Mesothelial cell of epicardium (in vitro differentiated cells): ENCODE measurements at places on chromosomes 11 and 22.

- DNase-seq, result no peak
Observed at GRCh38 chr11:75859614-75860013, 44.6 kb downstream of the UVRAG start.

GRCh38 chr11:13061294-13061990 lies 52.3 kb downstream of the RASSF10 start:
- DNase-seq, result no peak

- no peak for DNase-seq
Observed at GRCh38 chr22:26197425-26197824, 28.2 kb downstream of the SEZ6L start.

- DNase-seq, result no peak
Observed at GRCh38 chr22:47589271-47590250, 827.1 kb downstream of the TBC1D22A start.

GRCh38 chr11:125376117-125376516 lies 119.9 kb downstream of the FEZ1 start:
- no peak for DNase-seq

DNA sequence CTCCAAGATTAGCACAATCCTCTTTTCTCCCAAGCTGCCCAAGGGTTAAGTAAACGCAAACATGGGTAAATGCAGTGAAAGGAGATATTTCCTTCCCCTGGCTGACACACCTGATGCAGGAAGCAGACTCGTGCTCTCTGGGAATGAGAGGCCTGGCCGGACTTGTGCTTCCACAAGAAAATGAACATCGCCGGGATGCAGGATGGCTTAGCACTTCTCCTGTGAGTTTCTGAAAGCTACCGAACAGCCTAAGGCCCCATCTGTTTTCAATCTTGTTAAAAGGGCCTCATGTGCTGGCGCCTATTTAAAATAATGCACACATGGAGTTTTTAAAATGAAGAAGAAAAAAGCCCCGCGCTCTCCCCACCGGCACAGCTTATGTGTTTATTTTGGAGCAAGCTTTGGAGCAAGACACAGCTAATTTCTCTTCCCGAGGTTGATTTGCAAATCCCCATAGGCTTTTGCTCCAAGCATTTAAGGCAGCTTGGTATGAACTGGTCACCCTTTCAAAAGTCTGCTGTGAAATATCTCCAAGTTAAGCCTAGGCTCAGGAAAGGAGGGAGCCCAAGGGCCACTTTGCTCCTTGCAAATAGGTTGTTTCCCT lies 100.9 kb downstream of the SYN3 start:
- no peak for DNase-seq

- no peak for DNase-seq
Observed at GRCh38 chr22:25760294-25760693, 18.3 kb downstream of the MYO18B start.

GRCh38 chr11:65782816-65783228 lies 2.0 kb upstream of the AP5B1 start:
- no peak for DNase-seq

GRCh38 chr11:73399636-73400035 lies 23.4 kb downstream of the RELT start:
- no peak for DNase-seq

GRCh38 chr11:61800331-61801281 lies 7.9 kb downstream of the FEN1 start:
- DNase-seq, result no peak

DNA sequence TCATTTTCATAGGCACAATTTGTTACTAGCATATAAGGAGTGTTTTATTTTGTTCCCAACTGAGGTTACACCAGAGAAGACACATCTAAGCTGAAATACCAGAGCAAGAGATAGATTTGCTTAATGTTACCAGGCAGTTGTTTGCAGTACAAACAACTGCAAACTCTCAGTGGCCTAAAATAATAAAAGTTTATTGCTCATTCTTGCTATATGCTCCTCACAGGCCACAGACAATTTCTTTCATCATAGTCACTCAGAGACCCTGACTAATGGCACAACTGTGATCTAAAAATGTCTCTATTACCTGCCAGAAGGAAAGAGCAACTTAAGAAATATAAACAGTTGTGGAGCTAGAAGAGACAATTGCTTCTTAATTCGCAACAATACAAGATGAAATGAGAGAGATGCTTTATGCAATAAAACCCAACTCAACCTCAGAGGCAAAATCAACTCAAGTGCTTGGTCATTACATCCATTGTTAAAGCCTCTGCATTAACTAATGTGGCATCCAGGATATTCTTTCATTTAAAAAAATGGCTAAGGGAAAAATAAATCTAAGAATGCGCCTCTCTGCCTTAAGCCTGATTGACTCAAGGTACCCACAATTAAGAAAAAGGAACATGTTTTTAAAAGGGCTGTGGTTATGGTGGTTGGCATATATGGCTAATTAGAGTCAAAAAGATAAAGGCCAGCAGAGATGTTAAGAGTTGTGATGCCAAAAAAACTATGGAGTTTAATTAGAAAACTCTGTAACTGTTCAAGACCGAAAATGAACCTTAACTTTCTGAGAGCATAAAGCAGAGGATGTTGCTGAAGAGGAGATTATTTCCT lies 103.7 kb downstream of the CD44 start:
- no peak for DNase-seq

- DNase-seq, result peak; percentile 42
Observed at GRCh38 chr11:61627850-61628661, 47.2 kb upstream of the SYT7 start.

DNA sequence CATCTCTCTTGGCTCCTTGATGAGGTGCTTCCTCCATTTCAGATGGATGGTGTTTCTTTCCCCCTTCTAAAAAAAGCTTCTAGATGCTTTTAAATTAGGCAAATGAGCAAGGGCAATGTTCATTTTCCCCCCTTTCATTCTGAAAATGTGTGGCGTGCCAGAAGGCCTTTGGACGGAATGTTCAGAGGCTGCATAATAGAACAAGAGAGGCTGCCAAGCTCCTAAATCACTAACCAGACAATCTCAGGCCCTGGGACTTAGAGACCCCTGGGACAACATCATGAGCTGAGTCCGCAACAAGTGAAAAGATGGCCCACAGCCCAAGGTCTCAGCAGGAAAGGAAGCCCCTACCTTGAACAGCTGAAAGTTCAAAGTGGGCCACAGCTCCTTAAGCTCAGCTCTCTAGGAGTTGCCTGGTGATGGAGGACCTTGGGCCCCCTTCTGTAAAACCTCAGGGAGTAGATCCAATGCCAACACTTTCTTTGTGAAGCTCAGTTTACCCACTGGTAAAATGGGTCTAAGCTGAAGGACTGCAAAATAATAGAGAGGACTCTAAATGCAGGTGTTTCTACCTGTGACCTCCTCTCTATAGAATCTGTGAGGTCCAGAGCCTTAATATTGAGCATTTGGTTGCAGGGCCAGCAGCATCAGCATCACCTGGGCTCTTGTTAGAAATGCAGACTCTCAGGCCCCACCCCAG lies 144.0 kb downstream of the FBXO7 start:
- no peak for DNase-seq

DNA sequence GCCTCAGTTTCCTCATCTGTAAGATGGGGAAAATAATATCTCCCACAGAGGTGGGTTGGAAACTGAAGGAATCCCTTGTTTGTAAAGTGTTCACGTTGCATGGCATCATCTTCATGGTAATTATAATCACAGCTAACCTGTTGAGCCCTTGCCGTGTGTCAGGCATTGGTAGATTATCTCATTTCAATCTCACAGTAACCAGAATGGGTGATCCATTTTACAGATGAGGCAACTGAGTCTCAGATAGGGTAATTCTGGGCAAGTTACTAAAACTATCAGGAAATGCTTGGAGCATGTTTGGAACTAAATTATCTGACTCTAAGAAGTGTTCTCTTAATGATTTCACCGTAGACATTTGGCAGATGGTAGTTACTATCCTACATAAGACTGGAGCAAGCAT lies 109.4 kb downstream of the NAV2 start:
- DNase-seq, result no peak
